ENCODE measurements at places on chromosomes 5 and 9.
A peak's percentile ranks its signal among the peaks of the same experiment; 100 is the strongest.

GRCh38 chr5:132264546-132265335 is 7.2 kb downstream of the PDLIM4 start:
- DNase-seq, result no peak

GRCh38 chr9:70772601-70773000 is 348.8 kb downstream of the TRPM3 start:
- DNase-seq, result no peak

DNA sequence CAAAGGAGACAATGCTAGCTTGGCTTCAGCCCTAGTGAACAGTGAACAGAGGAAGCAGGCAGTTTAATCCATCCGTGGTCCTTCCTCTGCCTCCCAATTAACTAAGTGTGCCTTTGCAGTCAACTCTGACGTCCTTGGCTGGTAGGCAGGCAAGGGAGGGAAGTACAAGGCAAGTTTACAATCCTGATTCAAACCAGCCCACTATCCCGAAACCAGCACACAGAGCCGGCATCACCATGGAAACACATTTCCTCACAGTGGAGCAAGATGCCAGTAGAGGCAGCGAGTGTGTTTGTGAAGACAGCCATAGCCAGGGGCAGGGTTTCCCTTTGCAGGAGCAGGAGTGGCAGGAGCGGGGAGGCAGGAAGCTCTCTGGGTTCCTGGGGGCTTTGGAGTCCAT is 73.9 kb downstream of the GOLPH3 start:
- peak; percentile 60 for DNase-seq

GRCh38 chr5:120614531-120615180 is 150.6 kb downstream of the PRR16 start:
- DNase-seq, result no peak

GRCh38 chr9:31588006-31588405 is 796.4 kb upstream of the ACO1 start:
- no peak for DNase-seq

GRCh38 chr9:68651280-68651893 is 53.7 kb upstream of the PIP5K1B start:
- no peak for DNase-seq

- no peak for DNase-seq
These were observed 72.7 kb upstream of the WWC1 start for GRCh38 chr5:168218746-168219145.

DNA sequence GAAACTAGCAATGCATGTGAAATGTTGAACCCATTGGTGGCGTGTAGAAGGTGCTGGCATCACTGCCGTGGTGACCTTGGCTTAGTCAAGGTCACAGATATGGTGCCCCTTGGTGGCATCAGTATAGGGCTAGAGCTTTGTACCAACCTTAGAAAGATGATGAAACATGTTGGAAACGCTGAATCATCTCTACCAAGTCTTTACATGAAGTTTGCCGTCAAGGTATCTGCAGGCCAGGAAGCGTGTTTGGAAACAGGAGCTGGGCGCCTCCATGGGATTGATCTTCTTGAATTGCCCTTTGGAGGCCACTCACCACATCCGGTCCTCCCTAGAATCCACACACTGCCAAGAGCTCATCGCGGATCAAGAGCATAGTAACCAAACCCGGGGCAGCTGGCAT is 16.9 kb upstream of the BOD1 start:
- no peak for DNase-seq

GRCh38 chr9:34375901-34376595 is 650 bp downstream of the MYORG start:
- no peak for DNase-seq

DNA sequence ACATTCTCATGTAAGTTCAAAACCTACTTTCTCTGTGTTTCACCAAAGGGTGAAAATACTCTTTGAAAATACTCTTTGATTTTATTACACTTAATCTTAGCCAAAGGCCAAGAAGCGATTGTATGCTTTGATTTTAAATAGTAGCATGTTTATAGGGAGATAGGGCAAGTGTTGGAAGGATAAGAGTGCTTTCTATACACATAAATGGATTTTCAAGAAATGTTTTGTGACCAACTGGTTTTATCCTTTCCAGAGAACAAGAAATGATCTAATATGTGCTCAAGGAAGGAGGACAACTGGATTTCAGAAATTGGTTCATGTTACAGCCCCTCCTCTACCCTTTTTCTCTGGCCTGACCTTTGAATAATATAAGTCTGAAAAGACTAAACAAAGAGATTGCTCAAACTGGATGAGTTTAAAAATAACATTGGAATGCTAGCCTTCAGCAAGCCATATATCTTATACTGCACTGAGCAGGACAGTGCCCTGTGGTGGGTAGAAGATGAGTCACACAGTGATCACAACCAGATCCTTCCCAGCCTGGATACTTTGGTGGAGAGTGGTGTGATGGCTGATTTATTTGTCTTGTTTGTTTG is 13.1 kb downstream of the PALM2AKAP2 start:
- DNase-seq, result no peak

DNA sequence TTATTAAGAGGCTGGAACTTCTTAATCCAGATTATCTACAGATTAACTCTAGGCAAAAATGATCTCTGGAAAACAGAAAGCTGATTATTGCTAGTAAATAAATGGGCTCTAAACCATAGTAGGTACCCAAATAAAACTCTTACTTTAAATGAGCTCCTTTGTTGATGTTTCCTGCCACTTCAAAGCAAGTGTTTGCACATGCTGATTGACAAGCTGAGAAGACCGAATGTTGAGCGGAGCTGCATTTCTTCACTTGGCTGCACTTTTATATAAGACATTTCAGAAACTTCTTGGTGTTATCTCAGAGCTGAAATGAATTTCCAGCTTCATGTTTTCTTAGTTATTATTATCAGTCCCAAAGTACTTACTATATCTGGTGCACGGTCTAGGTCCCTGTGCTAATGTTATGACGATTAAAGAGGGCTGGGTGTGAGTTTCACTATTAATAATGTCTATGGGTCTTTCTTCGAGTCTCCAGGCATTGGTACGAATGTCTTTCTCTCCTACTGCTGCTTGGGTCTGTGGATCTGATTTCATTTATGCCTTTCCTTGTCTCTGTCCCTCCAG is 58.6 kb upstream of the CTXN3 start:
- no peak for DNase-seq

GRCh38 chr5:175638305-175638704 is 19.6 kb upstream of the HRH2 start:
- DNase-seq, result no peak

DNA sequence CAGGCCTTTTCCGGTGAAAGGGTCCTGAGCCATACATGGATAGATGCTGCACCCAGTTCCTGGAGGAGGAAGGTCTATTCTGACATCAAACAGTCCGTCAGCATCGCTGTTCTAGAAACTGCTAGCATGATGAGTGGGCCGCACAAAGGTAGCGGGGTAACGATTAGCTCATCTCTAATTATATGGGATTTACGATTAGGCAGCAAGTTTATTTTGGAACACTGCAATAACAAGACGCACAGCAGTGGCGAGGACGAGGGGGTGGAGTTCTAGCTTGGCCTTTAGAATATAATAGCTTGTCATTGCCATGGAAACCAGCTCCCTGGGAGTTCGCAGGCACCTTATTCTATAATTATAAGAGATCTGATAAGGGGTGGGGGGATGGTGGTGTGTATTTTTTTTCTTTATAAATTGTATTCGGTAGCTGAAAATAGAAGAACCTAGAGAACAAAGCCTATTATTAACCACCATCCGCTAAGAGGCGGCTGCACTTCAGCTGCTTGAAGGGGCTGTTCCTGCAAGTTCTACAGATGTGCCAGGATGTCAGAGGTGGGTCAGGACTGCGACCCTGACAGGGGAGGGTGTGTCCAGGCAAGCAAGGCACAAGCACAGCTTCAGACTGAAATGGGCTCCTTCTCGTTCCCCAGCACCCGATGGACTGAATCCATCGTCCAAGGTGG is 311.0 kb downstream of the AGTPBP1 start:
- no peak for DNase-seq

GRCh38 chr5:80964491-80964890 is 4.3 kb downstream of the RASGRF2 start:
- DNase-seq, result no peak

GRCh38 chr5:169547508-169547907 is 36.1 kb upstream of the SPDL1 start:
- DNase-seq, result no peak

DNA sequence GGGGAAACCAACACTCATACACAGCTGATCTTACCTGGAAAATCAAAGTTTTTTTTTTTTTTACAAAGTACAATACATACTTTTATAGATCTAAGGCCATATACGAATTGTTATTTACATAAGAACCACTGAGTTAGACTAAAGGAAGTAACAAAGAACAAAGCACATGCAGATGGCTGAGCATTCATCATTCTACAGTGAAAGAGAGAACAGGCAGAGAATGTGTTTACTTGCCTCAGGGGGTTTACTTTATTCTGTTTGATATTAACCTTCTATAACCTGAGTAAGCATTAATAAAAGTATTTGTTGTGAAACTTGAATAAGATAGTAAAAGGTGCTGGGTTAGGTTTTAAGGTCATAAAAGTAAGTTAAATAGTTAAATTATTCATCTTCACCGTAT is 54.7 kb downstream of the SLC38A9 start:
- no peak for DNase-seq

- no peak for DNase-seq
These were observed 151.5 kb downstream of the ISOC1 start for GRCh38 chr5:129246088-129246487.

- peak; percentile 42 for DNase-seq
These were observed 344.0 kb downstream of the PTPRD start for GRCh38 chr9:10268531-10269485.

DNA sequence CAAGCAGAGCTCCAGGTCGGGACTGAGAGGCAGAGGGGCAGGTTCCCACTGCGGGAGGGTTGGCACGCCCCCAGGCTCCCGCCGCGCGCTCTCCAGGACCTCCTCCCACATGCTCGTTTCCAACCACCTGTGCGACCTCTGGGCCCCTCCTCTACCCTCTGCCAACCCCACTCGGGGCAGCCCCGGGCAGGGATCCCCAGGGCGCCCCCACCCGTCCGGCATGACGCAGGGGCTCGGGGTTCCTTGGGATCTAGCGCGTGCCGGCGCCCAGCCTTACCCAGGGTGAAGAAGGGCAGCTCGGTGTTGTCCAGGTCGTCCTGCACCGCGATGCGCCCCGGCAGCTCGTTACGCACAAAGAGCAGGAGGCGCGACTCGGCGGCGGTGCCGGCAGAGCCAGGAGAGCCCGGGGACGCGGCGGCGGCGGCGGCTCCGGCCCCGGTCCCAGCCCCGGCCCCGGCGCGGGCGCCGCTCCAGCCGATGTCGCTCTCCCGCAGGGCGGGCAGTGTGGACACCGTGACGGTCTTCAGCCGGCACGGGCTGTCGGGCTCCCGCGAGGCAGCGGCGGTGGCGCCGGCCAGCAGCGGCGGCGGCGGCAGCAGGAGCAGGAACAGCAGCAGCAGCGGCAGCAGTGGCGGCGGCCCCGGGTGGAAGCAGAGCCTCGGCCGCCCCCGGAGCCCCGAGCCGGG is 494 bp downstream of the ASTN2 start:
- no peak for DNase-seq

GRCh38 chr9:115204904-115205453 is 87.0 kb upstream of the TNC start:
- no peak for DNase-seq

GRCh38 chr9:129142138-129142935 is 31.1 kb downstream of the PTPA start:
- DNase-seq, result no peak

DNA sequence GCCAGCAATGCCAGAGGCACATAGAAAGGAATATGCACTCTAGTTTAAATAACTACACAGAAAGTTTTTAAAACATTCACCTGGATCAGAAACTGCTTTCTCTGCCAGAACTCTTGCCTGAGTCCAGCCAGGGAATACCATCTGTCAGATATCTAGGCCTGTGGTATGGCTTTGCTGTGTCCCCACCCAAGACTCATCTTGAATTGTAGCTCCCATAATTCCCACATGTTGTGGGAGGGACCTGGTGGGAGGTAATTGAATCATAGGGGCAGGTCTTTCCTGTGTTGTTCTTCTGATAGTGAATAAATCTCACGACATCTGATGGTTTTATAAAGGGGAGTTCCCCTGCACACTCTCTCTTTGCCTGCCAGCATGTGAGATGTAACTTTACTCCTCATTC is 41.5 kb upstream of the KCNV2 start:
- DNase-seq, result no peak

DNA sequence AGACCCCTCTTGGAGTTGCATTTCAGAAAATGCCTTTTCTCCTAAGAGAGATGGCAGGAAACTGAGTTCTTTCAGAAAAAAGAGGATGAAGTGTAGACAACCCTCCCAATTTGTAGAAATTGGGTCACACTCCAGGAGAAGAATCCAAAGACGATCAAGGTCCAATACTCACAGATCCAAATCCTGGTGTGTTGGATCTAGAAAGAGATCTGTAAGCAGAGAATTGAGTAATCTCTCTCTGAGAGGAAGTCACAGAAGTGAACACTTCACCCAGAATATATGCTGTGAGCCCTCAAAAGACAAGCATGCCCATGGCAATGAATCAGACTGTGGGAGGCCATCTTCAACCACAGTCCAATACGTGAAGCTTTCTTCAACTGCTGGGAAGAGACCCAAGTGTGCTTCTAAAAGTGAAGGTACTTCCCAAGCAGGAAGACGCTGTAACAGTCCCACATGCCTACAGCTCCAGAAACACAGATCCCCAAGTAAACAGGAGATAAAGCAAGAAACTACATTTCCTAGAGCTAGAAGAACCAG is 182.7 kb downstream of the SMC2 start:
- no peak for DNase-seq

GRCh38 chr9:85056203-85056572 is 386.7 kb downstream of the NTRK2 start:
- no peak for DNase-seq

DNA sequence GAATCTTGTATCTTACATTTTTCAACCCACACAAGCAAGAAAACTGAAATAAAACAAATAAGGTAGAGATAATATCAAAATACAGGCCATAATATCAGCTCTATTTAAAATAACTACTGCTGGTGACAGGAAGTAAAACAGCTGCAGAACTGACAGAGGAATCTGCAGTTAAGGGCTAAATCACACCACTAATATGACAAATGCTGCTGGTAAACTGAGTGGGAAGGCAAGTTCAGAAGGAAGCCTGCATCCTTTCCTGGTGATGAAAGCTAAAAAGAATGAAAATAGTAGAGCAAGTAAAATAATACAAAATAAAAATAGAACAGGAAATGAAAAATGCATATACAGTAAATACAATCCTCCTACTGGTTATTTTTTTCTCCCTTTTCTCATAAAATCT is 1293.7 kb upstream of the C9orf72 start:
- DNase-seq, result no peak

DNA sequence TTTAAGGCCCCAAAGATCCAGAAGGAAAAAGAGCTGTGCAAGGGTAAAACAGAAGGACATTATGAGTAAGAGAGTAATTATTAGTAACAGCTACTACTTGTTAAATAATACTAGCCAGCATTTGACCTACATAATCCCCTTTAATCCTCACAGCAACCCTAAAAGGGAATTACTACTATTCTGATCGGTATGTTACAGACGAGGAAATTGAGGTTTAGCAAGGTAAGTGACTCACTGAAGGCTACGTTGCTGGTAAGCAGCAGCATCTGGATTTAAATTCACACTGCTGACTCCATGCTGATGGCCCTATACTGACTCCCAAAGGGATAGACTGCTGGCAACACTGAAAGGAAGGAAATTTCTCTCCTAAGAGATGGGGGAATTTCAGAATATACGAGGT is 3.7 kb upstream of the FSD1L start:
- DNase-seq, result no peak
